M059J (cell line): ENCODE measurements at places on chromosomes 11 and 22. TPM values are rescaled to one million over a fixed set of nuclear protein-coding genes. Genes with fewer than 3 reads are reported as not detected.

PIWIL4 gene
- total RNA-seq = 0.15 and 0.71 TPM in 2 replicates

SLC7A4 gene
- not detected in 2 replicates for total RNA-seq

FOLR3 gene
- 0.17 and 1.4 TPM in 2 replicates for total RNA-seq

KRTAP5-9 gene
- total RNA-seq = not detected in 2 replicates

DEUP1 gene
- total RNA-seq = not detected in 2 replicates

B3GAT1 gene
- not detected in 2 replicates for total RNA-seq

APOL3 gene
- total RNA-seq = 11.7 and 12.4 TPM in 2 replicates

KCNJ1 gene
- total RNA-seq = not detected in 2 replicates

SMDT1 gene
- 4.7 and 6.1 TPM in 2 replicates for total RNA-seq

GALNT18 gene
- 0.47 and 0.64 TPM in 2 replicates for total RNA-seq

CSNK2A3 gene
- 2.5 and 3.1 TPM in 2 replicates for total RNA-seq

CDCA5 gene
- total RNA-seq = 47.9 and 56.8 TPM in 2 replicates

DMC1 gene
- total RNA-seq = 0.10 TPM in 1 of 2 replicates, not detected in the other

MLC1 gene
- 0.52 TPM in 1 of 2 replicates, not detected in the other for total RNA-seq

UBE4A gene
- 39.5 and 56.5 TPM in 2 replicates for total RNA-seq

PNPLA3 gene
- 9.4 and 11.8 TPM in 2 replicates for total RNA-seq

APOA5 gene
- total RNA-seq = not detected in 2 replicates

APOC3 gene
- not detected in 2 replicates for total RNA-seq

NXPE4 gene
- not detected in 2 replicates for total RNA-seq

AIFM3 gene
- total RNA-seq = 0.10 and 0.47 TPM in 2 replicates
